T-helper 1 cell (primary cell): ENCODE measurements at places on chromosomes 1 and 21.

DNA sequence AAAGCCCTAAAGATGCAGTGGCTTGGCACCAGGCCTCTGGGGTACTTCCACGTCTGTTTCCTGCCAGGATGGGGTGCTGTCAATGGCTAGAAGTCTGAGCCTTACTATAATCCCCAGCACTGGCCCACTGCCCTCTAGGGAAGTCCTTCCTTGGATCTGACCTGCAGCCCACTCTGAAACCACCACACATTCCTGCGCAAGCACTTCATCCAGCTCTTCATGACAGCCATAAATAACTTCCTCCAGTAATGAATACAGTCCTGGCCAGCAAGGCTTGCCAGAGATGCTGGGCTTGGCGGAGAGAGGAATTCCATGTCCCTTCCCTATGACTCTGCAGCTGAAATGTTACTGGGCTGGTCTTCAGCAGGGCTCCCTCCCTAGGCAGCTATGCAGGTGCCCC is 32.6 kb downstream of the ALPL start:
- no peak for DNase-seq

DNA sequence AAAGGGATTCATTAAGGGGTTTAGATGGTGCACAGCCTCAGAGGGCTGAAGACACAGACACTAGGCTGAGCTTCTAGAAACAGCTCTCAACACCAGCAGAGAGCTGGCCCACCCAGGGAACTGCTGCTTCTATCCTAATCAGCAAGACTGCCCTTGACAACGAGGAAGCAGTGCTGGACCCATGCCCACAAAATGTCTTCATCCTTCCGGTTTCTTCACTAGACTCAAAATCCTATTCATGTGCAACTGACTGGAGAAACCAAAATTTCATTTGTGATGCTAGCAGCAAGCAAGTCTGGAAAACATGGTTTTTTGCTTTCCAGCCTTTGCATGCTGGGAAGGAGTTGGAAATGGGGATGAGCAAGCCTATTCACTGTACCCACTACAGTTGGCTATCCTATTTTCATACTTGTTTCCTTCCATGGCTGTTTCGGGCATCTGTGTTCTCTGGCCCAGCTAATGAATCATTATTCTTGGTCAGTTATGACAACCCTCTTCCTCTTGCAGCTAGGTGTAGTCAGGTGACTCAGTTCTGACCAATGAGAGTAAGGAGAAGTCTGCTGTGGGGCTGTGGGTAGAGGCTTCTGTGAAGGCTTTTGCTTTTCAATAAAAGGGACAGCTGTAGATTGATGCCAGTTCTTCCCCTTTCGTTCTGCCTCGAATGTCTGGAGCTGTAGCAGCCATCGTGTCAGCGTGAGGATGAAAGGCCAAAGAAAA is 14.6 kb upstream of the TMEM61 start:
- no peak for DNase-seq

GRCh38 chr1:199394856-199395255 is 632.7 kb upstream of the NR5A2 start:
- no peak for DNase-seq

DNA sequence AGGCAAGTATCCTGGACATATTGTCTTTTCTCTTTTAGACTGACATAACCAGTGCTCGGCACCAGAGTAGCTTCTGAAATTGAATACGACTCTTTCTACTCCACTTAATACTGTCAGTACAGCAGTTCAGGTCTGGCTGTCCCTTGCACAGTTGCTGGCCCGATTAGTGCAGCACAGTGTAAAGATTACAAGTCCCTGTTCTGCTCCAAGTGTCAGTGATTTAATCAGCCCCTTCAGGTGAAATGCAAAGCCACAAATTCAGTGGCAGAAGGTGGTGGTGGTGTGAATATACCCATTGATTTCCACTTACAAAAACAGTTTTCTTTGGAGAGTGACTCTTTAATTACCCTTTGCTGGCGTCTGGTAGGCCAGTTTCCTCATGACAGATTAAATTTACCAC is 545.4 kb downstream of the ADGRL2 start:
- DNase-seq = no peak

- DNase-seq = no peak
Observed at GRCh38 chr1:2343023-2343935, 48.1 kb downstream of the MORN1 start.

DNA sequence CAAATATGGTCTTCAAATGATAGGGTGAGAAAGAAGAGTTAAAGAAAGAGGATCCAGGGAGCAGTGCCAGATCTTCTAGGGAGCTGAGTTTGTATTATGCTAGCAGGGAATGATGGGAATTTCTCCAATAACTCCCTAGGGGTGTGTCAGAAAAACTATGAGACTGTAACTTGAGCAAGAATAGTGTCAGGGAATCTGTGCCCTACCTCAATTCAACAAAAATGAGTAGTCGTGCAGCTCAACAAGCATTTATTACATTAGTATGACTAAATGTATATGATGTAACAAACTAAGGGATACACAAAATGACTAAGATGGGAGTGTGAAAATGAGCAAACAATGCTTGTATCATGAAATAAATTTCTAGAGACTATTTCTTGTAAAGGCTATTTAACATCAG is 24.2 kb downstream of the SPAG17 start:
- no peak for DNase-seq

- no peak for DNase-seq
Observed at GRCh38 chr1:218686258-218686657, 341.1 kb downstream of the TGFB2 start.

DNA sequence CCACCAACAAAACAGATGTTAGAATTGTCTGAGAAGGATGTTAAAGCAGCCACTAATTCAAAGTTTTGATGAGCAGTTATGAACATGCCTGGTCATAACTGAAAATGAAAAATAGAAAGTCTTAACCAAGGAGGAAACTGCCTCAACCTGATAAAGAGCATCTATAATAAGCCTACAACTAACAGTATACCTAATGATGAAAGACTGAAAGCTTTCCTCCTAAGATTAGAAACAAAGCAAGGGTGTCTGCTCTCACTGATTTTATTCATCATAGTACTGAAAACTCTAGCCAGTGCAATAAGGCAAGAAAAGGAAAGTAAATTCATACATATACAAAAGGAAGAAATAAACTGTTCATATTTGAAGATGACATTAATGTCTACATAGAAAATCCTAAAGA is 82.0 kb downstream of the KCNK1 start:
- DNase-seq = no peak

- DNase-seq = no peak
Observed at GRCh38 chr1:87712261-87713010, 383.8 kb downstream of the LMO4 start.

- peak; percentile 37 for DNase-seq
Observed at GRCh38 chr1:46549697-46550681, 1.5 kb downstream of the KNCN start.

GRCh38 chr1:32464191-32464715 is 619 bp upstream of the ZBTB8B start:
- DNase-seq = no peak

- DNase-seq = no peak
Observed at GRCh38 chr21:34345892-34346291, 17.9 kb upstream of the KCNE2 start.

DNA sequence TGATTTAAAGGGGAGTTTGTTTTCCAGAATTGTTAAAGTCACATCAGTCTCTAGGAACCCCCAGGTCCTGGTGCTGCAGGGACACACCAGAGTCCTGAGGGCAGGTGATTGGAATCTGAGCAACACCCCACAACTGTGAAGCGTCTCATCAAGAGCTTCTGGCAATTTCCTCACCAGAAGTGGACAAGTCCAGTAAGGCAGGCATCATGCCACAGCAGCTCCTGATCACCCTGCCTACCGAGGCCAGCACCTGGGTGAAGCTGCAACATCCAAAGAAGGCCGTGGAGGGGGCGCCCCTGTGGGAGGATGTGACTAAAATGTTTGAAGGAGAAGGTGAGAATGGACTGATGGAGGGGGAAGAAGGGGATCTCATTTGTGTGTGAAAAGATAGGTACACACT is 2.1 kb downstream of the ZFP69 start:
- DNase-seq = no peak

- no peak for DNase-seq
Observed at GRCh38 chr1:198543670-198544260, 3.3 kb upstream of the ATP6V1G3 start.

DNA sequence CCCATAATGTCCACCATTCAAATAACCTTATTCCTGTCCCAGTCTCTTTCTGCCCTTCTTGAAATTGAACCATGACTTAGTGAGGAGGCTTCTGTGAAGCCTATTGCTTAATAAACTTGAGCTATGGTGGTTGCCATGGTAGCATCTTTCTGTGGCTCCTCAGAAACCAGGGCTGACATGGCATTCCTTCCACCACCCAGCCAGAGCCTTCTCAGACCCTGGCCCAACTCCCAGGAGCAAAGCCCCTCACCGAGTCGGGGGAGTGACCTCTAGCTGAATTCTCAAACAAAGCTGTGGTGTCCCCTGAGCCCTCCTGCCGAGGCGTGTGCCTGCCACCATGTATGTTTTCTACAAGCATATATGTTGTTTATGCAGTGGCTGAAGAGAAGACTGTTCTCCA is 259.1 kb downstream of the CACNA1E start:
- DNase-seq = no peak
